Fibroblast of skin of left biceps (primary cell): ENCODE measurements at places on chromosomes 4 and X.

- no peak for DNase-seq
These were observed 122.5 kb downstream of the MAGEE1 start for GRCh38 chrX:76550016-76550415.

GRCh38 chr4:152115794-152116193 lies 355.0 kb upstream of the GATB start:
- DNase-seq, result no peak

DNA sequence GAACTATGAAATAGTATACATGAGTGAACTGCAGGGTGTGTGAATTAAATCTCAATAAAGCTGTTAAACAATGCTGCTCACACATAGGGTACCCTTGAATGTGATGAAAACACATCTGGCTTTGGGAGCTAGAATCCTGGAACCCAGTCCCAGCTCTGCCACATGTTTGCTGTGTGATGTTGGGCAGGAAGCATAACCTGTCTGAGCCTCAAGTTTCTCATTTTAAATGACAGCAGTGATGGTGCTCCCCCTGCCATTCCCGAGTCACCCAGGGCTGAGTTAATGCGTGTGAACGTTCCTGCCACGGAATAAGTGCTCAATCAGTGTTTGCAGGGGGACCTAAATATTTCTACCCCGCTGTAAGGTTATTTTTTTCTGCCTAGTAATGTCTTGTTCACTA lies 10.9 kb downstream of the EVC start:
- DNase-seq, result no peak

- DNase-seq, result no peak
These were observed 112.9 kb upstream of the VCX start for GRCh38 chrX:7730071-7730470.

DNA sequence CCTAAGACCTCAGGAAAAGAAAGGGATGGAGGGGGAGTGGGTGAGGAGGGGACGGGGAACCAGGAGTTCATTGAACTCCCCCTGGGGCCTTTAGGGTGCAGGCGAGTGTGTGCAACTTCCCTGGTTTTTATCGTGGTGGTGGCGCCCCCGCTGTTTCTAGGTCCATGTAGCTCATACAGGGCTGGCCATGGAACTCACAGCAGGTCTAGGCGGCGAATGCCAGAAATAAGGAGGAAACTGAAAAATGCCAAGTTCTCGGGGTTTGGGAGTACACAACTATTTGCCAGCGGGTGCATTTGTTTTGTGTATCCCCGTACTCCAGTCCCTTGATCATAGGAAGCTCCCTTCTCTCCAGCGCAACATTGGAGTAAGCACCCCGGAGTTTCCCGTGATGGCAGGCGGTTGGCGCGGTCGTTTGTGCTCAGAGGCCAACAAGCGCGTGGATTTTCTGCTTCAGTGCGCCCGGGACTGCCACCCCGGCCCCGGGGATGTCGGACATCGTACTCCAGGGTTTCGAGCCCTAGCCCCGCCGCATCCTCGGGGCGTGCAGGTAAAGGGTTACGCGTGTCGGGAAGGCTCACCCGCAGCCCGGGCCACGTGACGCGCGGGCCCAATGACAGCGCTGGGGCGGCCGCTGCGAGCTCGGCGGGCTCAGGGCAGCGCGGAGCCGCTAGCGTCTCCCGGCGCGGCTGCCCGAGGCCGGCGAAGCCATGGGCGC lies 208.9 kb downstream of the NWD2 start:
- no peak for DNase-seq

GRCh38 chr4:2254665-2255500 lies 7.0 kb downstream of the MXD4 start:
- DNase-seq, result no peak

GRCh38 chrX:96837808-96838207 lies 45.9 kb upstream of the RPA4 start:
- DNase-seq, result no peak

GRCh38 chrX:133542476-133542875 lies 127.2 kb upstream of the GPC4 start:
- peak; percentile 21 for DNase-seq

- DNase-seq, result no peak
These were observed at the start of gene RAB33A for GRCh38 chrX:130171446-130172126. TSS of gene RAB33A (plus strand) at chrX:130171962. CDS start at chrX:130172063, 101 bp downstream.

DNA sequence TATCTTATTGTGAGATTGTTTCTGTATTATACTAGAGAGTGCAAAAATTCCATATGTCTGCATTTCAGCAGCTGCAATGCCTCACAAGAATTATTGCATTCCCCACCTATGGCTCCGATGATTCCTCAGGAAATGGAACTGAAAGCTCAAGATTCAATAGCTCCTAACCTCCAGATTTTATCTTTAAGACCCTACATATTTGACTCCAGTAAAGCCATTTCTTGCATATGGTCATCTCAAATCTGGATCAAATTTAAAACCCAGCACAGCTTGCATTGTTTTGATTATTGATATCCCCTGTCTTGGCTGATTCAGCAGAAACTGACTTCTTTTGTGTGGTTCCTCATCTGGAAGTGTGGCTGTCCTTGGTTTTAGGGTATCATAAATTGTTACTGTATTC lies 142.6 kb downstream of the CORIN start:
- DNase-seq, result peak; percentile 19

- no peak for DNase-seq
These were observed 12.4 kb downstream of the CASP6 start for GRCh38 chr4:109690690-109691410.

DNA sequence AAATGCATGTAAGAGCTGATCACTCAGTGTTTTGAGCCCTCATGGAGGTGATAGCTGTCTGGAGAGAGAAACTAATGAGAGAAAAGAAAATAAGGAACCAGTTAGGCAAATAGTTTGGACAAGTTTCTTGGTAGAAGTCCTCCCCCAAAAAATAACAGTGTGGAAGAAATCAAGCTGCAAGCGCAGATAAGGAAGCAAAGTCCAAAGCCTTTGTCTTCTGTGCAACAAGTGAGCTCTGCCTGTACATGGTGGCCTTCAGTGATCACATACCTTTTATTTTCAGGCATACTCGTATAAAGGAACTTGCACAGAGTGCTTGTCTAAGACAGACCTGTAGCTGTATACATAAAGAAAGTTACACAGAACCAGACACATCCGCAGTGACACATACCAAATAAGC lies 2.5 kb upstream of the UGT2A3 start:
- DNase-seq, result no peak

DNA sequence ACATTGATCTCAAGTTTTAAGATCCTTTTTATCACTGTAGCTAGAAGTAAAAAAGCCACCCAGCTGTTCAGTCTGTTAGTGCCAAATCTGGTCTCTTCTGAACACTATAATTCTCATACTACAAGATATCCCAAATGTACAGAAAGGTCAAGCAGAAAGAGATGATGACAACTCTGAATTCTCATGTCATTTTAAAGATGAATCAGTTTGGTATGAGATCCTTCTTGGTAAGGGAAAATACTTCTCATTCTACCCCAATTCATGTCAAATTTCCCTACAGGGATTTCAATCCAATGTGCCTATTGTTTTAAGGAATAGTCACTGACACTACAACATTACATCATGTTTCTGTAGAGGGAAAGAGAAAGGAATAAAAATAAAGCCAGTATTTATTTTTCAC lies 184.5 kb downstream of the CPEB2 start:
- DNase-seq, result no peak

- no peak for DNase-seq
These were observed 538 bp downstream of the SCML2 start for GRCh38 chrX:18353931-18354368.

DNA sequence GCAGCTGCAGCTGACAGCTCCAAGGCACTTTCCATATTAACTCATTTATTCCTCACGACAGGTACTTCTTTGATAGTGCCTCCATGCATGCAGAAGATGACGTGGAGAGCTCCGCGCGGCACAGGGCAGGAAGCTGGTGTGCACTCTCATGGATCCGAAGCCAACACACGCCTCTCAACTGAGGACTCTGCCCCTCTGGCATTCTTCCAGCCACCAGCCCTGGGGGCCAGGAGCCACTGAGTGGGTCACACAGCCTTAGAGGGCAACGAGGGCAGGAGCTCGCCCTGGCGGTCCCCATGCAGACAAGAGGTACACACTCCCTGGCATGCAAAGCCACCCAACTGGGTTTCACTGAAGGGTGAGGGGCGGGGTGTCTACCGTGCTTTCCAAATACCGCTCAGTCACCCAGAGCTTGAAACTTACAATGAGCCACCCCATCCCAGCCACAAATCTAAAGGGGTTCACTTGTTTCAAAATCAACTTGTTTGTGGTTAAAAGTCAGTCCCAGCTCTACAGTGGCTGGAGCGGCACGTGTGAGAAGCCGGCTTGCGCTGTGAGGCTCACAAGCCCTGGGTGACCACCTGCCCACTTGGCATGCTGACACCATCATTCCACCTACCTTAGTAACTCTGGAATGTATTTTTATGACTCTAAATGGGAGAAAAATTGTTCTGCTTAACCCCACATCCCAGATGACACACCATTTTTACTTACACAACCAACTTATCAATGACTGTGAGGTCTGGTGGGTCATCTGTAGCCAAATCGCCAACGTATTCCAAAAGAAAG lies 16.2 kb downstream of the NOP14 start:
- no peak for DNase-seq

- no peak for DNase-seq
These were observed 25.8 kb upstream of the PSAPL1 start for GRCh38 chr4:7460566-7460965.

- no peak for DNase-seq
These were observed 142.9 kb downstream of the SHOX start for GRCh38 chrX:773292-774025.

GRCh38 chr4:100486496-100486895 lies 31.3 kb downstream of the EMCN start:
- DNase-seq, result no peak

DNA sequence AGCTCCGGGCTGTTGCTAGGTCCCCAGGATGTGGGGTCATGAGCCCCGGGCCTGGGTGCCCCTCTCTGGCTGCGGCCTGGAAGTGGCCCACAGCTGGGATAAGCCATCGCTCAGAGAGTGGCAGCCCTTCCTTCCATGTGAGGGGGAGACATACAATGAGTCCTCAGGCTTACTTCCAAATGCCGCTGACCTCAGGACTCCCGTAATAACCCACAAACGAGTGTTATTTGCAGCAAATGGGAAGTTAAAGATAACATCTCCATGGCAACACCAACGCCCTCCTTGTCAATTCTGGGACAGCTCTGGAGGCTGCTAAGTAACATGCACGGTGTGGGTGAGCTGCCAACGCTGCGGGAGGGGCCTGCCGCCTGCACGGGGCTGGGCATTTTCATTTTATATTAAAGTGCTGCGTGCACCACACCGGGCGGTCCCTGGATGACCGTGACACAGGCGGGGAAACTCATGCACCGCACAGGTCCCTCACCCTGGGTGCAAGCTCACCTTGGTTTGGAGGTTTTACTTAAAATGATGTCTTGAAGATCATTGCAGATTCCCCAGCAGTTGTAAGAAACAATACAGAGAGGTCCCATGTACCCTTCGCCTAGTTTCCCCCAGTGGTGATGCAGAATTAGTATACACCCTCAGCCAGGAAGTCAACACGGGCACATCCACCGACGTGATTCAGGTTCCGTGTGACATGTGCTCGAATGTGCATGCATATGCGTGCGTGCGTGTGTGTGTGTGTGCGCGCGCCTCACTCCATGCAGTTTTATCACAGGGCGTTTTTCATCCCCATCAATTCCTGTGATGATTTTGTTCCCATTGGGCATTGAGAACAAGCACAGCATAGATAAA lies 79.4 kb downstream of the ABLIM2 start:
- no peak for DNase-seq

- DNase-seq, result no peak
These were observed 5.9 kb downstream of the STBD1 start for GRCh38 chr4:76312457-76312856.

DNA sequence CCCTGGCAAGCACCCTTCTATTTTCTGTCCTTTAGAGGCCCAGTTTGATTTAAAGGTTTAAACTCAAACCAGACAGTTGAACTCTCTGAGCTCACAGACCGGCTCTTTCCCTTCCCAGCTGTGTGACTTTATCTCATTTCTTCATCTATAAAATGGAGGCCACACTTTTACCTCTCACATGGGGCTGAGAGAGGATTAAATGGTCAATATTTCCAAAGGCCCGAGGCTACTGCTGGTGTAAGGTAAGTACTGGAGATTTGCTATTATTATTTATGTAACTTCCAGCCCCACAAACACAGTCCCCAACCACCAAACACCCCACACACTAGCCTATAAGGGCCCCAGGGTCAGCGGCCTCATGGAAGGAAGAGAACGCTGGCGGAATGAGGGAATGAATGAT lies 13.6 kb upstream of the CYTL1 start:
- no peak for DNase-seq

GRCh38 chrX:109281483-109282275 lies 200.2 kb downstream of the GUCY2F start:
- no peak for DNase-seq

DNA sequence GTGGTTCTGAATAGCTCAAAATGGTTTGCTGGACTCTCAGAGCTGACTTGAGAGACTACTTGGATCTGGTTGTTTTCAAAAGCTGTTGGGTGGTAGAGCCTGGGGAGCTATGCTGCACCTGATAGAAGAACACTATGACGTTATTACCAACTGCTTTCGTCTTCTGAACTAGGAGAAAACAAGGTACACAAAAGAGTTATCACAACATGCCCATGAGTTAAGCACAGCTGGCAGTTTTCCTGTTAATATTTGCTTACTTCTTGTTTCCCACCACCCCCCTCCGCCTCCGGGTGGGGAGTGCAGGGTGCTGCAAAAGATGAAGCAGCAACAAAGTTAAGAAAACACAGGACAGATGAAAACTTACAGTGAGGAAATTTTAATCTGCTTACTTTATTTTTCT lies 69.1 kb downstream of the RASL11B start:
- DNase-seq, result no peak
